ENCODE measurements at places on chromosomes 4 and X.

GRCh38 chr4:53844551-53844950, 219.9 kb downstream of the CHIC2 start:
- no peak for DNase-seq

GRCh38 chr4:155241664-155242063, 33.2 kb downstream of the NPY2R start:
- no peak for DNase-seq

GRCh38 chr4:53617101-53617680, 25.9 kb upstream of the LNX1 start:
- DNase-seq, result no peak

DNA sequence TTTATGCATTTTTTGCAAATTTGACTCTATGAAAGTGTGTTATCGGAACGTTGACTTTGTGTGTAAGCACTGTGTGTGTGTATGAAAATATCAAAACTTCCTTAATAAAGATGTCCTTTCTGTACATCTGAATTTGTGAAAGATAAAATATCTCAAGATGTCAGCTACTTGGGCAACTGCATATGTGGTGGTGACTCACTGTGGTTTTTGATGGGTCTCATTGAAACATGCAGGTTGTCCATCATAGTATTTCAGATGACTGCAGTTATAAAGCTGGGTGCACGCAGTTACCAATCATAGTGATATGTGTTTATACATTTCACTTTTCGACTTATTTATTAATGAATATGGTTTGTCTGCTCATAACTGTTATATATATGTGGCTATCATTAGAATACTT, 19.7 kb upstream of the BBS12 start:
- DNase-seq, result no peak

DNA sequence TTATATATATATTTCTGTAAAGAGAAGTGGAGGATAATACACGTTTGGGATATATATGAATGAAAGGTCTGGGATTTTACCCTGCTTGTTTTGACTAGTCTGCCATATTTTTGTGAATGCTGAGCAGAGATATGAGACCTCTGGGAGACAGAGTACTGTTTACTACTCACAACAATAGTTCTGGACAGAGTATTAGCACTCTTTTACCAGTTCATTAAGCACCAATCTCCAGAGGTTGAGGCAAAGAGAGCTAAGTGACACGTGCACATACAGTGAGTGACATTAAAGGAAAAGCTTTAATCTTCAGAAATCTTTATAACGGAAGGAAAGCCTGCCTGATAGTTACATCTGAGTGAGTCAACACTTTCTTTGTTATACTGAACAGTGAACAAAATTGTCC, 1452.7 kb upstream of the TENM3 start:
- DNase-seq, result no peak

DNA sequence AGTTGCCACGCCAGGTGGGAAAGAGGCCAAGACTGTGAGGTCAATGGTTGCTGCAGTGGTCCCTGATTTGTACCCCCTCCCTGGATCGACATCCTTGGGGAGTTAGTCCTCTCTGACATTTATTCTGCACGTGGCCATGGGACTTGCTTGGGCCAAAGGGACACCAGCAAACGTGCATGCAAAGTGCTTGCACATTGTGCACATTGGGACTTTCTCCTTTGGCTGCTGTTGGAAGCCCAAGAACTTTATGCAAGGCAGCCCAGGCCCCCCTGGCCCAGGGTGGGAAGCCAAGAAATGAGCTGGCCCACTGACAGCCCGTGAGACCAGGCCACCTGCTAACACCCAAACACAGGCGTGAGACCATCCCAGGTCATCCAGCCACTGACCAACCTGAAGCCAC, 38.1 kb downstream of the SLC2A9 start:
- DNase-seq, result no peak

DNA sequence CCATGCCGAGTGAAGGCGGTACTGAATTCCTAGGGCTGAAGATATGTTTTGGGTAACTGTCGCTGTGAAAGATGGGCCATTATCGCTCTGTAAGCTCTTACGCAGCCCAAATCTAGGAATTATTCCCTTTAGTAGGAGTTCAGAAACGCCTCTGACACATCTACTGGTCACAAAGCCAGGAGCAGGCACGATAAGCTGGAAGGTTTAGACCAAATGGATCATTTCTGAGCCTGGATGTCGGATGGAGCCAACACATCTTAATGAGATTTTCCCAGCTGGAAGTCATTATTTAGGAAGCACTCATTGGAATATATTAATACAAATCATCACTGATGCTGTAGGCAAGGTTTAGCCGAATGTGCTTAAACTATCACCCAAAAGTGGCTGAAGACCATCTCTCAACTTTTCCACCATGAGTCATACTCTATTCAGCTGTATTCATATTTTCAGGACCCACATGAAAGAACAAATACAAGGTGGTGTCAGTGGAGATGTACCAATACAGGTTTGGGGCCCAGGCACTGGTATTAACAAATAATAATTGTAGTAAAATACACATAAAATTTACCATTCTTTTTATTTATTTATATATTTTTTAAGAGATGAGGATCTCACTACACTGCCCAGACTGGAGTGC, 34.2 kb upstream of the ATRX start:
- DNase-seq, result no peak

- no peak for DNase-seq
Measured at GRCh38 chrX:136525738-136526606, 6.0 kb upstream of the VGLL1 start.
